Stimulated activated CD8-positive, alpha-beta memory T cell treated with anti-CD3 and anti-CD28 coated beads, Interleukin-12 subunit alpha, Interleukin-12 subunit beta, amount 100 ng/mL, for 4 hours (primary cell): ENCODE measurements at places on chromosomes 13 and 19.

- DNase-seq: no peak
Measured at GRCh38 chr13:51525567-51526167, 58.6 kb upstream of the WDFY2 start.

GRCh38 chr13:92804346-92804745, 422.3 kb upstream of the GPC6 start:
- no peak for DNase-seq

GRCh38 chr13:95100525-95101433, 200.5 kb downstream of the ABCC4 start:
- no peak for DNase-seq

GRCh38 chr19:44592451-44592890, 20.9 kb upstream of the IGSF23 start:
- DNase-seq: no peak

DNA sequence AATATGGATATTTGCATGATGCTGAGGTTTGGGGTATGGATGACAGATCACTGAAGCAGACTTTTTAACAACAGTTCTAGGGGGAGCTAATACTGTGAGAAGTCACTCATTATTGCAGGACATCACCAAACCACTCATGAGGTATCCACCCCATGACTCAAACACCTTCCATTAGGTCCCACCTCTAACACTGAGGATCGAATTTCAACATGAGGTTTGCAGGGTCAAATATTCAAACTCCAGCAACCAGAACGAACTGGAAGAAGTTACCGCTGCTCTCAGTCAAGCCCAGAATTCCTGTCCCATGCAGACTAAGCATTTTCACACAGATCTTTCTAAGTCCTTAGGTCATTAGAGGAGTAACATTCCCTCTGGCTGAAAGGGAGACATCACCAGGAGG, 758.9 kb downstream of the UQCRFS1 start:
- DNase-seq: no peak

DNA sequence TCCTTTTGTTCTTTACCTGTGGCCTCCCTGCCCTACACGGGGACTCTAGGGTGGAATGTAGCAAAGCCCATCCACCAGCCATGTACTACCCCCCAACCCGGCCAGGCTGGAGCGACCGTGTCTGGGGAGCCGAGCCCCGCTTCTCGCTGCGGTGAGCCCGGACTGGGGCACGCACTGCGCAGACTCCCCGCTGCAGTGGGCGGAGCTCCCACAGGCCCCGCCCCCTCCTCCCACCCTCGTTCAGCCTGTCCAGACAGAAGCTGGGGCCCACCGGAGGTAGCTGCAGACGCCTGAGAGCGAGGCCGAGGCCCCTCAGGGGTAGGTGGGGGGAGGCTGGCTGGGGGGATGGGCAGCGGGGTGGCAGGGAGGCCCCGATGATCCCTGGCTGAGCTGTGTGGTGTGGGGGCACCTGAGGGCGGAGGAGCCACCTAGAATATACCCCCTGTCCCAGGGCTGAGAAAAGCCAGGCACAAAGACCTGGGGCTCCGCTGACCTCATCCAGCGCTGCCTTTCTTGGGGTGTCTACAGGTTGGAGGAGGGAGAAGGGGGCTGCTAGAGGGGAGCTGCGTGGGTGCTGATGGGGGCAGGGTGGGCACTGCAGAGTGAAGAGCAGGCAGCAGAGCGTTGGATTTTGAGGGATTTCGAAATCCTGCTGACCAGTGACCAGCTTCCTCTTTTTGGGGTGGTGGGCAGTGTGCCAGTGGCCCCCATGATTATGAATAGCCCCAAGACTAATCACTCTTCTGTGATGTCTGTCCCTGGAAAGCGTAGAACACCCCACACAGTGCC, 17.3 kb downstream of the PLD3 start:
- DNase-seq: peak; percentile 19

DNA sequence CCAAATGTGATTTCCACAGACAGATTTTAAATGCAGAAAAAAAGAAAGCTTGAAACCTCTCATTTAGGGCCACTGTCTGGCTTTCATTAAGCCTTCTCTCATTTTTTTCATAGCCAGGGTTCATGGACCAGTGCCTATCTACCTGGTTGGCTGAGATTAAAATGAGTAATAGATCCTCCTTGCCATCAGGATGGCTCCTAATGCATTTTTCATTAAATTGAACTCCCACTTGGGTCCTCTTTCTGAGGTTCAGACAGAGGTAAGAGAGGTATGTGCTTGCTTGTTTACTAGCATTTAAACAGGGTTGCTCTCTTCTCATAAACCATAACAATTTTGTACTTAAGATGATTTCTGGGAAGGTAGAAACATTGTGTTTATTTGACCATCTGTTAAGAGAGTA, 473.0 kb downstream of the TBC1D4 start:
- DNase-seq: no peak

DNA sequence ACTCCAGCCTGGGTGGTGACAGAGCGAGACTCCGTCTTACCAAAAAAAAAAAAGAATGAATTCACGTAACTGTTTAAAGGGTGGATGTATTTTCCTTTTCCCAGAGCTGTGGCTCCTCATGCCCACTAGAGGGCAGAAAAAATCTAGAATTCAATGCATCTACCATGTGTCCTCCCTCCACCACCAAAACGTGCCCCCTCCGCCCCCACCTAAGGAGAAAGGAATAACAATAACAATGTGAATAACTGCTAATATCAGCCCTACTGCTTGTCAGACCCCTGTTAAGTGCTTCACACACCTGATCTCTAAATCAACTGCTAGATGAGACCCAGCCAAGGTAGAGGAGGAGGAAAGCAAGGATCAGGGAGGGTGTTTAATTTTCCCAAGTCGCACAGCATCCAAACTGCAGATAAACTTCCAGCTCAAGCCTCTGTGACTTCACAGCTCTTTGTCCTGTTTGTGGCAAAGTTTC, 20.2 kb upstream of the PNMA8B start:
- DNase-seq: no peak
